Aorta (tissue), 5 donors: ENCODE measurements at places on chromosomes 2 and 18.

- no peak for DNase-seq
Observed at GRCh38 chr2:162070228-162070936, 3.6 kb downstream of the DPP4 start.

- DNase-seq, result no peak
Observed at GRCh38 chr2:145325485-145325884, 805.6 kb upstream of the ZEB2 start.

DNA sequence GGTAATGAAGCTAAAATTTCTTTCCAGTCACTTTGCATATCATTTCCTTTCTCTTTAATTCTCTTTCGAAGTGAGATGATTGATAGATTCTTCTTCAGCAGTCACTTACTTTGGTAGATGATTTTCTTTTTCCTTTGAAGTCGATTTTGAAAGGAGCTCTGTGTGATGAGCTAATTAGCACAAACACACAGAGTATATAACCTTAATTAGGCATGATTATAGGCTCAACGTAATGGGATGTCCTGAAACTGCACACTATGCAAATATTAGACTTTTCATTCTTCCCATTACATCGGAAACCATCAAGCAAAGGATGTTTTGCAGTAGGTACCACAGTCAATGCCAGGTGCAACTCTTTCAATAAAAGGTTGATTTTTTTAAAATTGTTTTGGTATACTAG is 6.4 kb upstream of the CTLA4 start:
- DNase-seq, result no peak

DNA sequence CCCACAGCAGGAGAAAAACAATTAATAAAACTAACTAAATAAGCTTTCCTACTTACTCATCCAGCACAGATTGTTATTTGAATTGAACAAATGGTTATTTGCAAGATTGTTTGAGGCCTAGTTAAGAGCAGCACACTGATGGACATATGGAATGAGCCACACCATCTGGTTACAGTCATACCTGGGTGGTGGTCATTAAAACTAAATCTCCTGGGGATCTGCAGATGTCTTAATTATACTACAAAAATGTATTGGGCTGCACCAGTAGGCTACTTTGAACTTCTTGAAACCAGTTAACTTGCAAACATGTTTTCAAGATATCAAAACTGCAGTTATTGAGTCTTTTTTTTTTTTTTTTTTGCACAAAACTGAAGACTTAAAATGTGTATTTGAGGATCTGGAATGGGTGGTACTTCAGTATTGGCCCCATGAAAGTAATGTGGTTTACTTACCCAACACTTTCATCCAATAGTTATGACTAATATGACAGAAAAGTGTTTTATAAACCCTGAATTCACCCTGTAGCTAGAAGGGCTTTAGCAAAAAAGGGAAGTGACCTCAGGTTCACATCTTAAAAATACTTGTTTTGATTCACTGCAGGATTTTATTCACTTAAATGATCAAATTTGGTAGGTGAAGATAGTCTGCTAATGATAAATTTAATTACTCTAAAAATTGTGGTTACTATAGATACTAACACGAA is 10.8 kb downstream of the AGFG1 start:
- no peak for DNase-seq

GRCh38 chr2:210170196-210170445 is 1.1 kb downstream of the KANSL1L start:
- DNase-seq, result no peak

- no peak for DNase-seq
Observed at GRCh38 chr18:49968644-49969309, 155.4 kb upstream of the ACAA2 start.

DNA sequence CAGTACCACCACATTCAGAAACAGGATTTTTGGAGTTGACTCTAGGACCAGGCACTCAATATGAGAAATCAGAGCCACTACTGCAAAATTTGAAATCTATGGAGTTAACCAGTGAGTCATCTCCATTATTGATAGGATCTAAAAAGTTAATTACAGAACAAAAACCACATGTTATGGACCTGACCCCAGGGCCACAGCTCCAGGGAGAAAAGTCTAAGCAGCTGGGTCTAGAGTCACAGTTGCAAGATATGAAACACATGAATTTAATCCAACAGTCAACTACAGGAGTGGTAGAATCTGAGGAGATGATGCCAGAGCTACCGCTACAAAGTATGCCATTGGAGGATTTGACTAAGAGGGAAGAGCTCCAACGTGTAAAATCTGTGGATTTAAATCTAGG is 13.4 kb upstream of the ZNF512 start:
- DNase-seq, result no peak

DNA sequence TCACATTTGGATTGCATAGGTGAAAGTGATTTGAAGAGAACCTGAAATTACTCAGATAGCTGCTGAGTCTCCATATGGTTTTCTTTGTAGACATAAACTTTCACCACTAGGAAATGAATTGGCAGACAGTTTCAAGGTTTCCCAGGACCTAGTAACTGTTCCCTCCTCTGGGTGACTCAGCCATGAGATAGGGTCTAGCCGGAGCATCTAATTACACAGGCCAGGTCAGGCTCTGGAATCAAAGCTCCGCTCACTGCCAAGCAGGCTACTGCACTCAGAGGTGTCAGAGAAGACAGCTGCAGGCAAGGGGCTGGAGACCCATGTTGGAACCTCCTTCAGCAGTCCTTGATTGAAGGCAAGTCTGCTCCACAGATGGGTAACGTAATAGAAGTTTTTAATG is 429.2 kb downstream of the TNS1 start:
- DNase-seq, result no peak

- no peak for DNase-seq
Observed at GRCh38 chr2:63192889-63193774, 142.5 kb downstream of the OTX1 start.

DNA sequence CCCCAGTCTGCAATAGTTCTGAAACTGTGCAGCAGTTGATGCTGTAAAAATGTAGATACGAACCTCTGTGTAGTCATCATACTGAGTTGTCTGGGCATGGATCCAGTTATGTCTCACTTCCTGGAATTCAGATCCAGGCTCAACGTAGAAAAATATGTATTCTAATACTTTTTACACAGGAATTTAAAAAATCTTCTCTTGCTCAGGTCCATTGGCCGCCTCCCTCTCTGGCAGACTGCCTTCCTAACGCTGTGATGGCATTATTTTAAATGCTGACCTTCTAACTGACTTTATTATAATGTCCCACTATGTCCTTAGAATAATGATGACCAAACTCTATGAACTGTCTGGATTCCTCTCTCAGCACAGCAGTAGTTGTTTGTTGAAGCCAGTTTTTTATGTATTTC is 119.6 kb downstream of the FEZ2 start:
- peak; percentile 82 for DNase-seq

DNA sequence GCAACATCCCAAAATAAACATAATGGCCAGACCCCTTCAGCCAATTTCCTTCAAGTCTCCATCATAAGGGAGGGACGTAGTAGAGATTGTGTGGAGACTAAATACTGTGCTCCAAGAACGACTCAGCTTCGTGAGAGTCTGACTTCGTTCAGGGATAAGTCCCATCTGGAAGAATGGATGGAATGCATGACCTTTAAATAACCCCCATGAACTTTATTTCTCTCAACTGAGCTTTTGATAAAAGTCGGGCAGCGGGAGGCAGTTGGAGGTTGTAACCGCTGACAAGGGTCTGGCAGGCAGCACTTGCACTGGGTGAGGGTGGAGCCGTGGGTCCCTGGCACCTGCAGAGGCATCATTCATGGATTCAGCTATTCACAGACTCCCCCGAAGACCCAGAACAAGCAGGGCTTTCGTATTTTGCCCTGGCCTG is 115.9 kb downstream of the ZFP36L2 start:
- DNase-seq, result no peak
